ENCODE measurements at places on chromosomes 2 and 18.

DNA sequence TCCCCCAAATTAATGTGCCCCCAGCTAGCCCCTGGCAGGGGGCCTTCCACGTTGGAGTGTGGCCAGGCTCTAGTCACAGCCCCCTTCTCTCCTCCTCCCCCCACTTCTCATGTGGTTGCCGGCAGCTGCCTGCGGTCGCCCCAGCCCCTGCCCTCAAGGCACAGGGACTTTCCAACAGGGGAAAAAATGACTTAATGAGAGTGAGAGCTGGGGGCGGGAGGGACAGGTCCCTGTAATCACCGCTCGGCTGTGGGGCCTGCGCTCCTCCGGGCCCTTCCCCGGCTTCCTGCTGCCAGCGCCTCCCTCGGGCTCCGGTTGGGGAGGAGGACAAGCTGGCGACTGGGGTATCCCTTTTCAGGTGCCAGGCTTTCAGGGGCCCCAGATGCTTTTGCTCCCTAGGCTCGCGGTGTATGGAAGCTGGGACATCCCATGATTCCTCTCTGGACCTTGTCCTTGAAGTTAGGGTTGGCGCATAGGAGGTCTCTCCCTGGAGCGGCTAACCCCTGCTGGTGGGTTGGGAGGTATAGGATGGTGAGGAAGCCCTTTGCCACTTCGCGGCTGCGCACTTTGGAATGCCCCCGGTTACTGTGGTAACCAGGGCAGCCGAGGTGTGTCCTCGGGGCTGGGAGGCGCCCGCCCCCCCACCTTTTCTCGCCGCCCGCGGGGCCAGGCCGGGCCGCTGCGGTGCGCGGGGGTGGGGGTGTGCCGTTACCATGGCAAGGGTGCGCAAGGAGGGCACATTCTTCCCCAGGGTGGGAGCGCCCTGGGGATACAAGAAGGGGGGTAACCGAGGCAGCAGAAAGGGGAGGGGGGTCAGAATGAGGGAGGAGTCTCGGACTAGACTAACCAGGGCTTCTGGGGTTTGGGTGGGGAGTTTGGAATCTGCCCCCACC, 16.1 kb downstream of the WNT10A start:
- DNase-seq = peak; percentile 81

DNA sequence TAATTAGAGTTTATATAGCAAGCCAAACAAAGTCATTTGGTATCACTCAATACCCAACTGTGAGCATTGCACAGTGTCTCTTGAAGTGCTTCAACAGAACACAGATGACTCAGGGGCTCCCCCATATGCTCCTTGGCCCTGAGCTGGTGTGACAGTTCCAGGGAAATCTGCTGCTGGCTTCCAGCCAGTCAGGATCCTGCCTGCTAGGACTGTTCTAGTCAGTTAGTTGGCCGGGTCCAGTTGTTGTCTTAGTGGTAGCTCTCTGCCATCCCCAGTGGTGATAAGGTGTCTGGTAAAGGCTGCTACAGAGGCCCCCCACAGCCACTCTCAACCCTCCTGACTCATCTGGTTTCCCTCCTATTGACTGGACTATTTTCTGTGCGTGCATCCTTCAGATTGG, 100.3 kb downstream of the IRS1 start:
- DNase-seq = no peak

- DNase-seq = no peak
These were observed 23.5 kb upstream of the BIN1 start for GRCh38 chr2:127130421-127130820.

DNA sequence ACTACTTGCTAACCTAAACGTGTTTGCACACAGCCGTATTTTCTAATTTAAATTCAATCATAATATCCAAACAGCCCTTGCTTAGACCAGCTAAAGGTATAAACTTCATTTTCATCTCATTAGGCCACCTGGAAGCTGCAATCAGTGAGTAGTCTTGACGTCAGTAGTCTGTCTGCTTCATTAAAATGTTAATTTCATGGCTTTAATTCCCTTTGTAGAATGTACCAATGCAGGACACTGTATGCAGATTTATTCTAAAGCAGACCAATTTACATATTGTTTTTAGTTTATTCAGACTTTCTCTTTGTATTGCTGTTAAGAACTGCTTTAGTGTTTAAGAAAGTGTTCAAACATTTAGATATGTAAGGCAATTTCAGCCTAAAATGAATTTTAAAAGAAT, 158.2 kb downstream of the LCLAT1 start:
- no peak for DNase-seq

GRCh38 chr18:9684881-9685614, 23.1 kb upstream of the RAB31 start:
- DNase-seq = no peak

DNA sequence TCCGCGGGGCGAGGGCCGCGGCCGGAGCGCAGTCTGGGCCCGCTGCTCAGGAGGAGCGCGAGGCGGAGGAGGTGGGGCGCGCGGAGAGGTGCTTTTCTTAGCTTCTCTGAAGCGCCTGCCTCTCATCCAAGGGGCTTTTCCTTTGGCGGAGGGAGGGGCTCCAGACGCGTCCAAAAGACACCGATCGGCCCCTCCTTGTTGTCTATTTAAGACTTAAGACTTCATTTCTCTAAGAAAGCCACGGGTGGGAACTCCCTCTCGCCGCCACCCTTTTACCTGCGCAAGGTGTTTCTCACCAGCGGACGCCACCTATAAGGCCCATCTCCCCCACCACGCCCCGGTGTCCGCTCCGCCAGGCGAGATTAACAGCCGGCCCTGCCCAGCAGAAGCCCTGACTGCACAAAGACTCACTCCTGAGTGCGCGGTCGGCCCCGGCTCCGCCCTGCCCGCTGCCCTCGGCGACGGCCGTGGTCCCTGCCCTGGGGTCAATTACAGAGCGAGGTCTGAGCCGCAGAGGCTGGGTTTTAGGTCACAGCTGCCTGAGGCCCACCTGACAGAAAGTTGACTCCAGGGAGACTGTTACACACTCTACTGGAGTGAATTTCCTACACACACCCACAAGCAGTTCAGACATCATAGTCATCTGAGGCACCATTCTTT, at the start of gene DSC2:
DSC2 (minus strand) TSS at position 397 of the 660 bp plus-strand sequence. CDS start 450 bp downstream, outside the sequence.
- no peak for DNase-seq

- DNase-seq = no peak
These were observed 109.7 kb upstream of the HS6ST1 start for GRCh38 chr2:128428415-128428814.

GRCh38 chr2:187912950-187913349, 358.7 kb upstream of the TFPI start:
- DNase-seq = no peak

GRCh38 chr2:54556621-54557121, 100.5 kb downstream of the SPTBN1 start:
- DNase-seq = no peak

GRCh38 chr18:46829947-46830346, 73.1 kb upstream of the ST8SIA5 start:
- DNase-seq = no peak

DNA sequence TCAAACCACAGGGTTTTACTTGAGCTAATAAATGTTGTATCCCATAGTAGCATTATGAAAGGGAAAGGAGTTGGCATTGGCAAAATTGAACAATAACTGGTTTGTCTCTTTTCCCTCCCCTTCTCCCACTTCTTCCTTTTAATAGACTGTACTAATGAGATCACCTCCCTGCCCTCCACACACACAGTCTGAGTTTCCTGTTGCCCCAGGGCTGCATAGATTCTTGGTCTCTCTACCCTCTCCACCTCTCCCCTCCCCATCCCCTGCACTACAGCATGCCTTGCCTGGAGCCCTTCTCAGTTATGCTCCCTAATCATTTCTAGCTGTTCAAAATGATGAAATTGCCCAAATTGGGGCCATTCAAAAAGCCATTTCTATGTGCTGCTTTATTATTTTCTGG, 37.2 kb upstream of the NEMP2 start:
- no peak for DNase-seq

DNA sequence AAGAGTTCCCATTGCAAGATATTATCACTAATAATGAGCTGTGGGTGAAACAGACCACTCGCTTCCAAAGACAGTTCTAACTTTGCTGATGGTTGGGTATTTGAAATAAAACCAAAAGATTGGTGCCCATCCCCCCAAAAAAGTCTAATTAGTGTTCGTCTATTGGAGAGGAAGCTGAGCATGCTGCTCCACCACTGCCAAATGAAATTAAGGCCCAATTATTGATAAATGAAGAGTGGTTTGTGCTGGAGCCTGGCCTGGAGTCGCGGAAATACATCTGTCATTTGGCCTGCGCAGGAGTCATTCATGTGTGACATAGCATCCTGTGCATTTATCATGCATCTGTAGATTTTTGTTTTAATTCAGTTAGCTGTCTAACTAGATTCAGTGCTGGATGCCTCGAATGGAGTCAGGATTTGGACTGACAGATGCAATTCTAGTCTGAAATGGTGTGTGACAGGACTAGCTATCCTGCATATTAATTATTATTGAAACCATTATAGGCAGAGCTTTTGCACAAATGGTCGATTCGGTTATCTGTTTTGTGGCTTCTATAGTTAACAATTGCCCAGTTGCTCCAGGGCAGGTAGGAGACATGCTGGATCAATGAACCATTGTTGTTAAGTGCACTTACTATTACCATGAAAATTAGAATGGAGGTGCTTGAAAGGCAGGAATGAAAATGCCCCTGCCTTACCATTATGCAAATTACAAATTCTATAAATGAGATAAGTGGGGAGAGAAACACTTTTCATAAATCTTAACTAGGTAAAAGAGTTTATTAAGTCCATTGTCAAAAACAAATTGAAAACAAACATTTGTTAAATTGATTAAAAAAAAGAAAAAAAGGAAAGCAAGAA, 450.4 kb upstream of the TCF4 start:
- no peak for DNase-seq

GRCh38 chr2:241082341-241083090, 19.6 kb downstream of the MTERF4 start:
- no peak for DNase-seq

DNA sequence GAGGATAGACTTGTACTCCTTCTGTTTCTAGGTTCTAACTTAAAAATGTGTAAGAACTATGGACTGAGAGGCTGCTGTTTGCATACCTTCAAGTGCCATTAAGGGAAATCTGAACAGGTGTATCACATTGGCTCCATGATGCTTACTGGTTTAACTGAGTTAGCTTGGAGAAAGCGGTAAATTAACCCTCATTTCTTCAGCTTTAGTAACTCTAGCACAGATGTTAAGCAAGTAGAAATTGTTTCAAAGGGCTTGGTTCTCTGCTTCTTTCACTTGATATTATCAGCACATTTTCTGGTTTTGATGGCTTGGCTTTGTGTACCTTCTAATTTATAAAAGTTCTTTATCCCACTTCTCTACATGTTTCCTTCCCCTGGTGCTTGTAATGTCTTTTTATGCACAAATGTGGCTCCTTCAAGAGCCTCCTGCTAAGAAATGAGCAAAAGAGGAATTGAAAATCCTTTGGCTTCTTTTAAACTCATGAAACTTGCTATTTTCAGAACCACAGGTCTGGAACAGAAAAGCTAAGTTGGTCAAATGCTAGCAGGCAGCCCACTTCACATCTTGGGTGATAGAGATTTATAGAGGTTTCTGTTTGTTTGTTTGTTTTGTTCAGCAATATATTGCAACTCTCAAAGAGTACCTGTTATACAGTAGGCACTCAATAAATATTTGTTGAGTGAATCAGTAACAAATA, 249.9 kb upstream of the THUMPD2 start:
- DNase-seq = no peak

GRCh38 chr2:181253438-181253837, 203.7 kb upstream of the ITGA4 start:
- DNase-seq = no peak

DNA sequence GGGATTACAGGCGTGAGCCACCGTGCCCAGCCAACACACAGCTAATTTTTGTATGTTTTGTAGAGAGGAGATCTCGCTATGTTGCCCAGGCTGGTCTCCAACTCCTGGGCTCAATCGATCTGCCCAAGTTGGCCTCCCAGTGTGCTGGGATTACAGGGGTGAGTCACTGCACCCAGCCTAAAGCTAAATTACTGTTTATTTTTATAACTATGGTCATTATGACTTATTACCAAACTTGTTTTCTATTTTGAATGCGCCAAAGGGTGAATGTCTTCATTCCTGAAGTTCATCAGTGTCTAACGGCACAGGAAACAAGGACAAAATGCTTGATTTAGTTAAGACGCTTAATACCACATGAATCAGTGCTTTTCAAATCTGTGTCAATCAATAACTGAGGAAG, 38.9 kb upstream of the GREB1L start:
- no peak for DNase-seq

GRCh38 chr18:32310774-32311173, 120.9 kb downstream of the MEP1B start:
- no peak for DNase-seq

DNA sequence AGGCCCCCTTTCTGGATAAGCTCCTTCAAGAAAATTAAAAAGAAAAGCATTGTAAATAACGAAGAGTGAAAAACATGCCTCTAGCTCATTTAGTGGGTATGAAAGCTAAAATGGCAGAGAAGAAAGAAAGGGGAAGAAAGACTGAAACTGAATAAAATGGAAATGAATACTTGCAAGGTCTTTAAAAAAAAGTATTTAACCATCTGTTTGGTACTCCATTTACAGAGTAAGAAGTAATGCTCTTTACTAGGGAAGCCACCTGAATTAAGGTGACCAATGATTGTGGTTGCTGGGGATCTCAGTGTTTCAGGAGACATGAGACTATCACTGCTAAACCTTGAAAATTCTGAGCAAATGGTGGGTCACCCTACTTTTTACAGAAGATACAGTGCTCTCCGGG, 17.7 kb upstream of the ARL5A start:
- DNase-seq = no peak

GRCh38 chr2:234341306-234341985, 155.4 kb downstream of the ARL4C start:
- DNase-seq = no peak

GRCh38 chr2:104768694-104769093, 85.2 kb upstream of the POU3F3 start:
- DNase-seq = no peak

- no peak for DNase-seq
These were observed 62.9 kb downstream of the ACKR3 start for GRCh38 chr2:236632295-236633218.

- DNase-seq = no peak
These were observed 109.2 kb downstream of the TMEM18 start for GRCh38 chr2:567865-568638.

- DNase-seq = no peak
These were observed 144.9 kb upstream of the ERBB4 start for GRCh38 chr2:212683346-212684097.
